ENCODE measurements at places on chromosomes 4 and X.

- no peak for DNase-seq
These were observed 4.1 kb downstream of the SH3BP2 start for GRCh38 chr4:2796849-2797544.

DNA sequence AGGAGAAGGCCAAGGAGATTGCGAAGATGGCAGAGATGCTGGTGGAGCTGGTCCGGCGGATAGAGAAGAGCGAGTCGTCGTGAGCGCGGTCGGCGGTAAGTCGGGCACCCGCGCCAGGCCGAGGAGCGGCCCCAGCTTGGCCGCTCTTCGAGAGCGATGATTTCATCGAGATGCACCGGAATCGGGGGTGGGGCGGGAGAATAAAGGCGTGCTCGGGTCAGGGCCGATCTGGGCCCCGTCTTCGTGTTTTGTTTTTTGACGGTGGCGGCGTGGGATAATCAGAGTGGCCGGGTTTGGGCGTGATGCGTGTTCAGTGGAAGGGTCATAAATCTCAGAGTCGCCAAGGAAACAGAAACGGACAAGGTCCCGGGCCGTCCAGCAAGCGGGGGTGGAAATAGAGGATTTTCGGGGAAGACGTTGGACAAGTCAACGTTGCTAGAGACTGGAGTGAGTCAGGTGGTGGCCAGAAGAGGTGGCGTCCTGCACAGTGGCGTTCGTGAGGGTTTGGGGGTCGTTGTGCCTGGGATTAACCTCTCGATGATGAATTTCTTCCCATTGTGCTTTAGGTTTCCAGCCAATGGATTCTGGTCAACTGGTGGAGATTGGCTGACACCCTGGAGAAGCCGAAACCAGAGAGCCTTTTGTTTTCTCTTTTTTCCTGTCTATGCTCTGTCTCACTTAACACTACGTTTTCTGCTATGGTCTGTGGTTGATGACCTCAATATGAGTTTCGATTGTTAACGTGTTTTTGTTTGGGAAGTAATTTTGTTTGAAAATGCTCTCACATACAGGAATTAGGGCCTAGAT is 882 bp downstream of the MRFAP1 start:
- no peak for DNase-seq

DNA sequence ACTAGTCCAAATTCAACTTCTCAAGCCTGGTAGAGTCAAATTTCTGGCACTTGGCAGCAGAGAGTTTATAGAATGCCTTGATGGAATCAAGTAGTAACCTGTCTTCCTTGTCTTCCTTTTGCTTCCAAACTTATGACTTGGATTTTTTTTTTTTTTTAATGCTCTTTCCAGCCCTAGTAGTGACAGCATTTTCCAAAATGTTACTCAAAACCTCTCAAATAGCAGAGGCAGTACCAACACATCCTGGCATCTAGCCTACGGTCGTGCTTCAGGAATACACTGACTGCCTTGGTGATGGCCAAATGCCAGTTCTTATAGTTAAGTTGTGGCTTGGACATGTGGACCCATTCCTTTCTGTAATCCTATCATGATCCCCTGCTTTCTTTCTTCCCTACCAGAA is 46.0 kb downstream of the GALNT7 start:
- no peak for DNase-seq

- no peak for DNase-seq
These were observed 395.8 kb upstream of the DMD start for GRCh38 chrX:33607042-33607595.

DNA sequence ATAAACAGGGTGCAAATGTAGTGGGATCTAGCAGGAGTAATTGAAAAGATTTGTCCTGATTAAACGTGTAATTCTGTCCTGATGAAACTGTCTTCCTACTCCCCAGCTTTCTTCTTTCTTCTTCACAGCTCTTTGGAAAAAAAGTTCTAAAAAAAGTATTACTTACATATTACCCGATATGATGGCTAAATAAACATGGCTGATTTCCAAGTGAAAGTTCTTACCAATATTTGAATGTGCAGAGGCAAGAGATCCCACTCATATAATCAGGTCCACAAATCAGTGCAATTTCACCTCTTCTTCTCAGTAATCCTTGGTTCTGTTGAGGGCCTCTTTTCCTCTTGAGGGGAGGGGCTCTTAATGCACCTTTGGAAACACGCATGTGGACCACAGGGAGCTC is 78.7 kb downstream of the ZNF827 start:
- DNase-seq = no peak

GRCh38 chr4:188903986-188904385 is 764.7 kb downstream of the TRIML1 start:
- no peak for DNase-seq
